ENCODE measurements at places on chromosomes 7 and 10.

GRCh38 chr7:27185013-27185853 lies at the start of gene HOXA11:
Gene HOXA11 (minus strand): TSS chr7:27185232. CDS start chr7:27185144, 88 bp downstream.
- no peak for DNase-seq

DNA sequence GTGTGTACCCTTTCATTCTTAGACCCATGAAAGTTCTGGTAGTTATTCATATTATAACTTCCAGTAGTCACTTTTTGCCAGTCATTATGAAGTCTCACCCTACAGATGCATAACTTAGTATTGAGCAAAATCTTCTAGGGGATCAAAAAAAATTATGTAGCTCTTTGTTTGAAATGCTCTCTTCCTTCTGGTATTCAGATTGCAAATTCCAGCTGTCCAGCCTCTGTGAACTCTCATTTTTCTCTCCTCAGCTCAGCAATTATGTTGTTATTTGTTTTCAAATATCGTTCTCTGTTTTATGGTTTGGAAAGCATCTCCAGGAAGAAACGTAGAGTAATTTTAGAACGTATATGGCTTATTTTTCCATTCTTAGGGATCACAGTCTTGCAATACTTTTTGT lies 442.5 kb downstream of the SEMA3D start:
- DNase-seq, result no peak

GRCh38 chr10:97916586-97916985 lies 66.9 kb downstream of the GOLGA7B start:
- DNase-seq, result no peak

- no peak for DNase-seq
Measured at GRCh38 chr10:3102720-3103427, 35.5 kb downstream of the PFKP start.

DNA sequence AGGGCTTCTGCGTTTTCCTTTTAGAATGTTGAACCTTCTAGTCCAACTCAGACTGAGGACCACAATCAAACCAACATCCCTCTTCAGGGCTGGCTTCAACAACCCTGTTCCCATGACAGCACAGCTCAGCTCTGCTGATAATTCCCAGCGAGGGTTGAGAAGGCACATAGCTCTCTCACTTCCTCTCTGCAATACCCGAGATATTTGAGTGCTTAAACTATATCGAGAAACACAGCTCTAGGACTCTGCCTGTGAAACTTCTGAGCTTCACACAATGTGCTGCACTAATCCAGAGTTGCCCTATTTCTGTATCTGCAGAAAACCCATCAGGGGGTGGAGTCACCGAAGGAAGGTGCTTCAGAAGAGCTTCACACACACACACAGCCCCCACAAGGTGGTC lies 1.6 kb upstream of the ADARB2 start:
- no peak for DNase-seq

GRCh38 chr10:85642421-85643170 lies 724.0 kb downstream of the GRID1 start:
- DNase-seq, result no peak

DNA sequence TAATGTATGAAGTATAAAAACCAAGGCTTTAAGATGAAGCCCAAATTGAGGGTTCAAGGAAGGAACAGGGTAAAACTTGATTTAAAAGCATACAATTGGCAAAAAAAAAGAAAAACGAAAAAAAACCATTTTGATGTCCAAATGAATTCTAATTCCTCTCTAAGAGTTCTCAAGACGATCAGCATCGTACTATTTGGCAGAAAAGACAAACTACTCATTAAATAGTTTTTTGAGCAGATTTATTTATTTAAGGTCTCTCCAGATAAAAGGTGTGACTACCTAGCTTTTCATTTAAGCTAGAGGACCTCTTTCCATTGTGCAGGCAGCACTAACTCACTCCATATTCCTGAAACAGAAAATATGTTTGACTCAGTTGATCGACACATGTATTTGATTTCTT lies 245.0 kb downstream of the KIAA1217 start:
- no peak for DNase-seq

DNA sequence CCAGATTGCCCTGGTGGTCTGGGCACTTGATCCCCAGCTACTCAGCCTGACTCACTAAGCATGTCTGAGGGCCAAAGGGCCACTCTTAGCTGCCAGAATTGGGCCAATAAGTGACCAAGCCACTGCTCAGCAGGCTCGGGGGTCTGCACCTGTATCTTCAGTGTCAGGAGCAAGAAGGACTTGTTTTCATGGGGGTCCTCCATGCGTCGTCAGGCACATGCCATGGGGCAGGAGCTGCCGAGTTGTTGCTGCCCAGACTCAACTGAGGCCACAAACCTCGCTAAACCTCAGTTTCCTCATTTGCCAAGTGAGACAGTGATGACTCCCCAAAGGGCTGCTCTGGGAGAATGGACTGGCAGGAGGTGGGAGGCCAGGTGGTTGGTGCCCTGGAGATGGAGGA lies 158.6 kb upstream of the GDF10 start:
- DNase-seq, result no peak
